Neuronal stem cell (in vitro differentiated cells): ENCODE measurements at places on chromosomes 1 and 21.

DNA sequence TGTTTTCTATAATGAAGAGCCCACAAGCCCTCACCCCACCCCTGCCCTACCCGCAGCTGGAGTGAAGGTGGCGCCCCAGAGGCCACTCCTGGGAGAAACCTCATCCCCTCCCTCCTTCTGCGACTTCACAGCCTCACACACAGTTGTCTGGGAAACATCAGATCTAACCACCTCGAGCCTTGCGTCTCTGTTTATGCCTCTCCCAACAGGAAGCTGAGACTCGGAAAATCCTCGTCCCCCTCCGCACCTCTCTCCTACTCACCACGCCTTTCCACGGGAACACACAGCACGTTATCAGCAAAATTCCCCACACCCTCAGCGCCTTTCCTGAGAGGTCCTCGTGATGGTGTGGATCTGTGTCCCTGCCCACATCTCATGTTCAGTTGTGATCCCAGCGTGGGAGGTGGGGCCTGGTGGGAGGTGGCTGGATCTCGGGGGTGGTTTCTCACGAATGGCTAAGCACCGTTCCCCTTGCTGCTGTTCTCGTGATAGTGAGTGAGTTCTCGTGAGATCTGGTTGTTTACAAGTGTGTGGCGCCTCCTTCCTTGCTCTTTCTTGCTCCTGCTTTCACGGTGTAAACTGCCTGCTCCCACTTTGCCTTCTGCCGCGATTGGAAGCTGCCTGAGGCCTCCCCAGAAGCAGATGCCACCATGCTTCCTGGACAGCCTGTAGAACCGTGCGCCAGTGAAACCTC lies 190.6 kb downstream of the KIF26B start:
- no peak for DNase-seq

DNA sequence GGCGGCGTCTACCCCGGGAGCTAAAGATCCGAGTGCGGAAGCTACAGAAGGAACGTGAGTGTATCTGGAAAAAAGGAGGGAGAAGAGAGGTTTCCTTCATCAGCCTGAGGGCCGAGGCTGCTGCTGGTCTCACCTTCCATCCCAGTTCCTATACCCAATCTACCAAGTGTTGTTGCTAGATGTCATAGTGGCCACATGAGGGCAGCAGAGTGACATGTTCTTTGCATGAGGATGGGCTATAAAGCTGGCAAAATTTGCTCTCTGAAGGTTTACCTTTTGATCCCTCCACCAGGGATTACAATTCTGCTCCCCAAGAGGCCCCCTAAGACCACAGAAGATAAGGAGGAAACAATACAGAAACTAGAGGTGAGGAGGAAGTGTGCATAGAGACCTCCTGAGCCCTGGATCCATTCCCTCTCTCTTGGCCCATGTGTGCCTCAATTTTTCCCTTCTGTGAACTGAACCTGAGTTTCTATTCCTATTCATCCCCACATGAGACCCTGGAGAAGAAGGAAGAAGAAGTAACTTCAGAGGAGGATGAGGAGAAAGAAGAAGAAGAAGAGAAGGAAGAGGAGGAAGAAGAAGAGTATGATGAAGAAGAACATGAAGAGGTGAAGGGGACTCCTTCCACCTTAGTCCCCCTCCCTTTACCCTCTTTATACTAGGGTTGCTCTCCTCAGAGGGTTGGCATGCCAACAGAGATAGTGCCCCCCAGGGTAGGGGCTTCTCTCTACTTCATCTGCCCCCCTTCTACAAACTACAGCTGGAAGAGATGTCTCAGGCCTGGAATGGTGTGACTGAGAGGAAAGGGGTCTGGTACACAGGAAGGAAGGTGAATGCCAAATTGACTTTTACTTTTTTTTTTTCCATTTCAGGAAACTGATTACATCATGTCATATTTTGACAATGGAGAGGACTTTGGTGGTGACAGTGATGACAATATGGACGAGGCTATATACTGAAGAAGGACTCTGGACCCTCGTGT lies 13.3 kb downstream of the POLR3GL start:
- peak; percentile 70 for DNase-seq

GRCh38 chr21:43613755-43614638 lies 45.3 kb downstream of the HSF2BP start:
- DNase-seq: no peak

- no peak for DNase-seq
These were observed 2.8 kb upstream of the PHC2 start for GRCh38 chr1:33433509-33434362.

DNA sequence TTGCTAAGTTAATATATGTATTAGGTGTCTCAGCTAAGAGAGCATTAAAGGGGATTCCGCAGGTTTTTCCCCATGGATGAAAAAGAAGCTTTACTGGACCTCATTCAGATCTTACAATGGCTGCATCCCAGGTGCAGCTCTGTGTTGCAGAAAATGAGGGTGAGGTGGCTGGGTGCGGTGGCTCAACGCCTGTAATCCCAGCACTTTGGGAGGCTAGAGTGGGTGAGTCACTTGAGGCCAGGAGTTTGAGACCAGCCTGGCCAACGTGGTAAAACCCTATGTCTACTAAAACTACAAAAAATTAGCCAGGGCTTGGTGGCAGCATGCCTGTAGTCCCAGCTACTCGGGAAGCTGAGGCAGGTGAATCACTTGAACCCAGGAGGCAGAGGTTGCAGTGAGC lies 58.5 kb upstream of the MORC3 start:
- DNase-seq: no peak

DNA sequence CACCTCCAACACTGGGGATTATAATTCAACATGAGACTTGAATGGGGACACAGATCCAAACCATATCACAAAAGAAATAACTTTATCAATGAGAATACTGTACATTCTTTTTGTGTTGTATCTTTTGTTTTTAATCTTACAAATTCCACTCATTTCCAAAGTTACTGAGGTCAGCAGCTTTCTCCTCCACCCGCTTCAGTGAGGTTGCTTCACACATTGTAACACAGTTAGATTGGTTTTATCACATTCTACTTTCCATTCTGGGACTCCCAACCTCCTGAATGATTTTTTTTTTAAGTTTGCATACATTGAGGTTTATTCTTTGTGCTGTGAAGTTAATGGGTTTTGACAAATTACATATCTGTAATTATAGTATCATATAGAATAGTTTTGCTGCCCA lies 43.8 kb downstream of the DDAH1 start:
- no peak for DNase-seq

DNA sequence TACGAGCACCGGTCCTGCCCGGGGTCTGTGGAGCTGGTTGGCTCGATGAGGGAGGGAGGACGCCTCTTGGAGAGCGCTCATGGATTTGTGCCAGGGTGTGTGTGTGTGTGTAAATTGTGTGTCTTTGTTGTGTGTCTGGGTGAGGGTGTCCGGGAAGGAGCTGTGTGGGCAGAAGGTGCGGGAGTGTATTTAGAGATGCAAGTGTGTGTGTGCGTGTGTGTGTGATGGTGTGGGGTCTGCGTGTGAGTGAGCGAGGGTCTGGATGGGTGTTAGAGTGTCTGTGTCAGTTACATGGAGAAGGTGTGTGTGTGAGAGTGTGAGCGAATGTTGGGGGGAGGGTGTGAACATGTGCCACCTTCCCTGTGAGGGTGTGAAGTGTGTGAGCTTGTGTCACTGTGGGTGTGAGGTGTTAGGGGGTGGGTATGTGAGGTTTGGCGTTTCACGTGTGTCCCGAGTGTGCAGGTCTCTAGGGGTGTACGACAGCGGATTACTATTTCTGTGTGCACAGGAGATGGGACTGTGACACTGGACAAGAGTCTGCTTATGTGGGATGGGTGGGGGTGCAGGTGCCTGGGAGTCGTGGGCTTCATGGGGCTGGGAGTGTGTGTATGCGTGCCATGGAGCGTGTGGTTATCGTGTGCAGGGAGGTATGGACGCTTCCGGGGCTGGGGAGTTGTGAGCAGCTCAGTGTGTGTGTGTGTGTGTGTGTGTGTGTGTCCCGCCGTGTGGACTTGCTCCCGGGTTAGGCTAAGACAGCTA lies 880 bp downstream of the IGSF21 start:
- no peak for DNase-seq

DNA sequence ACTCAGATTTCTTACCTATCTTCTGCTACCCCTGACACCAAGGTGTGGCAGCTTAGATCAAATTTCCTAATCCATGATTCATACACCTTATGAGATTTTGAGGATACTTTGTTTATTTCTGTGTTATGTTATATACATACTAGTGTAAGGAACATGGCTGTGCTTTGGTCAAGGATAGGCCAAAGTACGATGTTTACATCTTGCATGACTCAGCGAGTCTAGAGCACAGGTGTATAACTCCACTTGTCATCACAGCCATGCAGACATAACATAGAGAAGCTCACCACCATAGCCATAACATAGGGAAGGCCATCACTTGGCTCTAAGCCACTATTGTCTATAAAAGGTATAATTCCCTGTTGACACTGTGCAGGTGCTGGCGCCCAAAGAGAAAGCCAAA lies 61.2 kb downstream of the GBP6 start:
- no peak for DNase-seq

DNA sequence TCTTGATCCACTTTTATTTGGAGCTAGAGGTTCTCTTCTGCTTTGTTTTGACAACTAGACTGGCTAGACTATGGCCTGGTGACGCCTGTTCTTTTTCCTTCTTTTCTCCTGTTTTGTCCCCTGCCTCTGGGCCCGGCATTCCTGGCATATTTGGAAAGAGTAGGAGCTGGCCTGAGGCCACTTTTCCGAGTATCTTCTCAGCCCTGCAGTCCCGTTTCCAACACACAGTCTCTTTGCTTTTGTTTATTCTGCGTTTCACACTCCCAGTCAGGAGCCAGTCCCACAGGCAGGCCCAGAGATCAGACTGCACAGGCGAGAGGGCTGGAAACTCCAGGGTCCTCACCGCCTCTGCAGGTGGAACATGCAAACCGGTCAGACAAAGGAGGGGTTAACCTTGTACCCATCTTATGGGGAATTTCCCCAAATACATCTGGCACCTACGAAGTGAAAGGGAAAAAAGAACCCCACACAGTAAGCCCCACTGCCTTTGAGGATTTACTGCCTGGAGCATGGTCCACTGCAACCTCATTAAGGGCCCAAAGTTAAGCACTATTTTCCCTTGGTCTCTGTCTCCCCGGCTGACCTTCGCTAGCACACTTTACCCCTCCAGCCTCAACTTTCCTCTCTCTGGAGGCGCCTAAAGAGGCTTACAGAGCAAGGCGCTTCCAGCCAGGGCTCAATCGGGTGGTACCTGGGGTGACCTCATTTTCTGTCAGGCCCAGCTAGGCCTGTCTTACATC lies 141.1 kb downstream of the TOMM20 start:
- peak; percentile 58 for DNase-seq

GRCh38 chr1:8047112-8047511 lies 21.0 kb upstream of the ERRFI1 start:
- no peak for DNase-seq

DNA sequence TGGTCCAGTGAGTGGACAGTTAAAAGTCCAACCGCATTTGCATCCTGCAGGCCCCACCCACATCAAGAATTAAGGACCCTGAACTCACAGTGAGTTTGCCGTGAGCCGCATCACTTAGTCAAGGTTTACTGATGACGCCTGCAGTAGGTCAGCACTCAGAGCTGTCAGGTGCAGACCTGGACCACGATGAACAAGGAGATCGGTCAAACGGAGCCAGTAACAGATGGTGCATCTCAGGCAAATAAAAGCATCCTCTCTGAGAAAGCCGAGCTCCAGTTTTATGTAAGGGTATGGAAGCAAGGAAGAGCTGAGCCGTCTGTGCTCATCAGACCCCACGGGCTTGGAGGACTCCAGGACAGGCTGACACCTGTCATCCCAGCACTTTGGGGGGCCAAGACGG lies 4.5 kb downstream of the PRDM15 start:
- DNase-seq: no peak

GRCh38 chr1:72137656-72138055 lies 144.7 kb downstream of the NEGR1 start:
- DNase-seq: no peak

- no peak for DNase-seq
These were observed 3.5 kb downstream of the DHCR24 start for GRCh38 chr1:54883349-54884102.

- no peak for DNase-seq
These were observed 51.4 kb downstream of the RHBG start for GRCh38 chr1:156420205-156421061.

DNA sequence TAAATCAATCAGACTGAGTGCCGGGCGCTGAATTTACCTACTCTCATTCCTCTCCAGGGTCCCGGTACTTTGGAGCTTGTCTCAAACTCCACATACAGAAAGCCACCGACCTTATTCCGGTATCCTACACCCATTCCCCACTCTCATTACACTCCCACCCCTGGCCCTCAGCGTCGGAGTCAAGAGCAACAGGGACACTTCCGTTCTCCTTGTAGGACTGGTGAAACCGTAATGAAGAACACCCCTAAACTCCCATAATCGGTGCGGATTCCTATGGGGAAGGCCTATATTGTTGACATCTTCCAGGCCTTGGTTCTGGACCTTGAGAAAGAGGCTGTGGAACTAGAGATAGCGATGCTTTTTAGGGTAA lies 798 bp downstream of the ZBED6 start:
- no peak for DNase-seq

- DNase-seq: no peak
These were observed 28.6 kb upstream of the IFNGR2 start for GRCh38 chr21:33374450-33375096.

GRCh38 chr1:153498746-153499145 lies 37.0 kb downstream of the S100A6 start:
- no peak for DNase-seq

DNA sequence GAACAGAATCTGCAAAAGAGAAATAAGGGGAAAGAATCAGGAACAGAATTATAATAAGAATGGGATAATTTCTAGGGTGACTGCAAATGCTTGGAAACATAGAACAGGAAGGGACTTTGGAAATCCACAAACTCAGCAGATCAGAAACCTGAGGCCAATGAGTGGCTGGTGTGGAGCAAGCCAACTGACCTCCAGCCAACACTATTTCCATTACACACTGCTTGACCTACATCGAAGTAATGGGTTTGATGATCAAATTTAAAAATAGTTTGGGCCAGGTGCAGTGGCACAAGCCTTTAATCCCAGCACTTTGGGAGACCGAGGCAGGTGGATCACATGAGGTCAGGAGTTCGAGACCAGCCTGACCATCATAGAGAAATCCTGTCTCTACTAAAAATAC lies 284.9 kb downstream of the GRIK1 start:
- DNase-seq: no peak

DNA sequence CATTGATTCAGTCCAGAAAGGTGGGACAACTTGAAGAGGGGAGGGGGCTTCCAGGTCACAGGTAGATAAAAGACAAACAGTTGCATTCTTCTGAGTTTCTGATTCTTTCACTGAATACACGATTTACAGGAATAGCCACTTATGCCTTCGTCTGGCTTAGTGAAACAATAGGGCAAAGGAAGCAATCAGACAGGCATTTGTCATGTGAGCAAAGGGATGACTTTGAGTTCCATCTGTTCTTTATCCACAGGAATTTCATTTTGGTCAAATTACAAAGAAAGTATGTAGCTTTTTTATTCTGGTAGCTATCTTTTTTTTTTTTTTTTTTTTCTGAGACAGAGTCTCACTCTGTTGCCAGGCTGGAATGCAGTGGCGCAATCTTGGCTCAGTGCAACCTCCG lies 202.5 kb downstream of the TTLL7 start:
- DNase-seq: no peak

- DNase-seq: no peak
These were observed 99.6 kb downstream of the ZNF644 start for GRCh38 chr1:90922202-90922601.
